ENCODE measurements at places on chromosomes 4 and X.

- peak; percentile 61 for DNase-seq
These were observed 5.2 kb upstream of the ARX start for GRCh38 chrX:25020905-25021449.

DNA sequence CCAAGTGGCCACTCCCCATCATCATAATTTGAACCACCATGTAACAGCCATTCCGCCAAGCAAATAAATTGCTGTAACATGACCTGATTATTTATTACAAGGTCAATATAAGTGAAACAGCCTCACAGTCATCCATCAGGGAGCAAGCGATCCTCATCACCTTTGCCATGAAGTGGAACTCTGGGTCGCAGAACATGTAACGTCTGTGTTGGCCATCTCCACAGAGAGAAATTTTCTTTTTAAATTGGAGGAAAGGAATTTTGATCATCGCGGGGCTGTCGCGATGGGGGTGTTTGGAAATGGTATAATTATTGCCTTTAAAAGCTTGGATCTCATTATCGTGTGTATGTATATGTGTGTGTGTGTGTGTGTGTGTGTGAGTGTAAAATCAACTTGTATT, 90.2 kb downstream of the SHOX start:
- DNase-seq = no peak

GRCh38 chr4:83561381-83561780, 25.5 kb downstream of the GPAT3 start:
- peak; percentile 32 for DNase-seq

DNA sequence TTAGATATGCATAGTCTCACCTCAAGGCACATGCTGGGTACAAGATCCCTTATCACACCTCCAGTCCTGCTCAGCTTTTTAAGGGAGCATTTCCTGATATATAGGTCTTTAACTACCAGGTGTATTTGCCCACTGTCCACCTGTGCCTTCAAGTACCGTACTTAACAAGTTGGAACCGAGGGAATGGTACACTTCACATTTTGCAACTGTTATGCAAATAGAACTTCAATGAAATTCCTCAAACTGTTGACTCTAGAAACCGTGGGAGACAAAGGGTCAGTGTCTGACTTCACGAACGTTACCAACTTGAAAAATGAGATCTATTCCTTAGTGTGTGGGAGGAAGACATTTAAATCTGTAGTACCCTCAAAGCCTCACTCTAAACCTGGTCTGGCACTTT, 5.2 kb downstream of the TRIM2 start:
- DNase-seq = no peak

GRCh38 chr4:26490111-26490959, at the start of gene CCKAR:
Gene CCKAR (minus strand): TSS chr4:26490484. CDS start chr4:26490267, 217 bp downstream.
- no peak for DNase-seq

- peak; percentile 8 for DNase-seq
These were observed 456.0 kb upstream of the FAM241A start for GRCh38 chr4:111689214-111689613.

GRCh38 chr4:112284662-112285411, 867 bp downstream of the TIFA start:
- DNase-seq = peak; percentile 41

- no peak for DNase-seq
These were observed 184.1 kb upstream of the LEF1 start for GRCh38 chr4:108352664-108353308.

- no peak for DNase-seq
These were observed 111.4 kb downstream of the TMEM164 start for GRCh38 chrX:110114260-110114776.

DNA sequence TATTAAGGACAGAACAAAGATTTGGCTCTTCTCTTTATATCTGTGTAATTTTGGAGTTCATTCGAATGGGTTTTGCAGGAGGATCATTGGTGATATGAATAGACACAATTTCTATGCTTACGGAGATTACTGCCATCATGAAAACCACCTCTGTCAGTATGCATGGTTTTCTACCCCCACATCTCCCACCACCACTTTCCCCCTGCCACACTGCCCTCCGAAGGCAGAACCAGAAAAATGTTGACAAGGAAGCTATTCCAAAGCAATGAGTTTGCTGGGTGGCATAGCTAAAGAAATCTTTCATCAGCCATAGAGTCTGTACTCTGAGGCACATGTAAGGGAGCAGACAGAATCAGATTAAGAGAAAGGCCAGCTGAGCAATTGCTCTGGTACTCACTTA, 567.3 kb upstream of the ACTRT1 start:
- no peak for DNase-seq

DNA sequence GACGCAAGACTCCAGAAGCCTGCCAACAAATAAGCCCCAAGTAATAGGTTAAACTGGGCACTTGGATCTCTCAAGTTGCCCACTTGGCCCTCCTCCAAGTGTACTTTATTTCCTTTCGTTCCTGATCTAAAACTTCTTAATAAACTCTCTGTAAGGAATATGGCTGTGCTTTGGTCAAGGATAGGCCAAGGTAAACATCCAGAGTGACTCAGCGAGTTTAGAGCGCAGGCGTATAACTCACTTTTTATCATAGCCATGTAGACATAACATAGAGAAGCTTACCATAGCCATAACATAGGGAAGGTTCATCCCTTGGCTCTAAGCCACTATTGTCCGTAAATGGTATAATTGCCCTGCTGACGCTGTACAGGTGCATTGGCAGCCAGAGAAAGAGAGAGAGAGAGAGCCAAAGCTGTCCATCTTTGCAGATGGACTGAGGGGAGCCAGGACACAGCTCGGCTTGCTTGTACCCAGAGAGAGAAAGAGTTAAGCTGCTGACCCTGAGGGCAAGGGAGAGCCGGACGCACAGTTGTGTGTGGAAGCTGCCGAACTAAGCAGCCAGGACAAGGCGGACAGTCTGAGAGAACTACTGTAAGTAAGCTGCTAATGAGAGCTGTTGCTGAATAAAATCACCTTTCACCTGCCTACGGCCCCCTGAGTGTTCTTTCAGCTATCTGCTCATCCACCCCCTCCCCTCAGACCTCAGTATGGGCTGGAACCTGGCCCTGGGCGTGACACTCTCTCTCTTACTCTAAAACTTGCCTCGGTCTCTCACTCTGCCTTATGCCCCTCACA, 1.8 kb downstream of the TLR1 start:
- DNase-seq = no peak

DNA sequence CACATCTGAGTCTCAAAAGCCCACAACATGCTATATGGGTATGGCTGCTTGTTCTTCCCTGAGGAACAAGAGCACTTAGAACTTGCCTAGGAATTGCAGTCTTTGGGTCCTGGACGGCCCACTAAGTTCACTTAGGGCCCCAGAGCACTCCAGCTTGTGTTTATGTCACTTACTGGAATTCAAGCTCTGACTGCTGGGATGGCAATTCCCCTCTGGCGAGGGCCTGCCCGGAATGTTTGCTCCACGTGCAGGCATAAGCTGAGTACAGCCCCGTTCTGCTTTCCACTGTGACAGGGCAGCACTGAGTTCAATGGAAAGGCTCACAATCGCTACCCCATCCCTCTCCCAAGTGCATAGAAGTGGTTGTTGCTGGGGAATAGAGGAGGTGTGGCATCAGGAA, 25.9 kb upstream of the RASSF6 start:
- no peak for DNase-seq

GRCh38 chrX:124337916-124338315, 5.5 kb downstream of the TEX13D start:
- no peak for DNase-seq

All from AG08396 (cell line).